ENCODE measurements at places on chromosomes 12 and 14.

DNA sequence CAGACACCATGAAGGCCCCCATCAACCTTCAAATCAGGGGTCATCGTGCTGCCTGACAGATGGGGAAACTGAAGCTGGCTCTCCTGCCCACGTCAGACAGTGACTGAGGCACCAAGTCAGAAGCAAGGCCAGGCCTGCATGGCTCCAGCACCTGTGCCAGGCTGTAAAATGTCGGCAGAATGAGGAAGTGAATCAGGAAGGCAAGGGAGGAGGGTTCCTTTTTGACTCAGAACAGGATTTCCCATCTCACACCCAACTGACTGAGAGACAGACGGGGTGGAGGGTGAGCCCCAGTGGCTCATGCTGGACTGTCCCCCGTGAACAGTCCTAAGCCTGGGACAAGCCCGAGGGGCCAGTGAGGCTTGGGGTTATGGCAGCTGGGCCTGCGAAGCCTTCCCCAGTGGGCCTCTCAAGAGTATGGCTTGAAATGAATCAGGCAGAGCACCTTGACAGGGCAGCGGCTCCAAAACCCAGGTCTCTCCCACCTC, 20.9 kb downstream of the SYNE3 start:
- DNase-seq, result no peak

DNA sequence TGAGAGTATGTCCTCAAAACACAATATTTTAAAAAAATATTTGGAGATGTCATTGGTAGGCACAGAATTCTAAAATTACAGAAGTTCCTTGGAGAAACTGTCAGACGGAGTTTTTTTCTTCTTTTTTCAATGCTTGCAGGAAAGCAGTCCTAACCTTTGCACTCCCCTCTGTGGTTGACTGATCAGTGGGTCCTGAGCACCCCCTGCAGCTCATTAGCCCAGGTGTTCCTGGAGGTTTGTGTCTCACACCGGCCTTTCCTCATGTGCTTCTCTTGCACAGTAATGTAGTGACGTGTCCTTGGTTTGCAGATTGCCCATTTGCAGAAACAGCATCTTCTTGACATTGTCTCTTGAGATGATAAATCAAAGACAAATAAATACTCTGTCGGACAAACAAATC, 513.0 kb downstream of the TMEM121 start:
- DNase-seq, result peak; percentile 27

DNA sequence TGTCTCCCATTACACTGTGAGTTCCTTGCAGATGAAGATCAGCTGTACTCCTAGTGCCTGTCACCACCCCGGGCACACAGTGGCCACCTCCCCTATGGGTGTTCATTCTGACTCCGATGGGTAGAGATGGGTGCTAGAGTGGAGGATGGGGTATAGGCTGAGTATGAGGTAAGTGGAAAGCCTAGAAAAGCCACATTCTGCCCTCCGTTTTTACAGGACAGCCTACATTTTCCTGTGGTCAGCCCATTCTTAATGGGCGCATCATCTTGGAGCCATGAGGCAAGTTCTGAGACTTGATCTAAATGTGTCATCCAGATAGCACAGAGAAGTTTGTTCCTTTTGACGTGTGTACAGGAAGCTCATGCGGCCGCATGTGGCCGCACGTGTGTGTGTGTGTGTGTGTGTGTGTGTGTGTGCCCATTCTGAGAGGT, 166.7 kb upstream of the HIF1A start:
- no peak for DNase-seq

DNA sequence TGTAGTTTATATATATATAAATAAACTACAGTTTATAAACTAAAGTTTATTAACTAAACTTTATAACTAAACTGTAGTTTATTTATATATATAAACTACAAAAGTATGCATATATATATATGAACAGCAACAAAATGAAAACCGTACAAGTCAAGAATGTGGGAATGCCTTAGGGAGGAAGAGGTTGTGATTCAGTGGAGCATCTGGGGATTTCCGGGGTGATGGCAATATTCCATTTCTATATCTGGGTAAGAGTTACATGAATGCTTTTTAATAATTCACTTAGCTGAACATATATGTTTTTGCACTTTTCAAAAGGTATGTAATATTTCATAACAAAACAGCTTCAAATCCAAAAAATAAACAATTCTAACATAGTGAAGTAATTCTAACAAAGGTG, 30.1 kb upstream of the CAND1 start:
- no peak for DNase-seq

- no peak for DNase-seq
Observed at GRCh38 chr12:130339951-130340350, 2.3 kb downstream of the PIWIL1 start.

DNA sequence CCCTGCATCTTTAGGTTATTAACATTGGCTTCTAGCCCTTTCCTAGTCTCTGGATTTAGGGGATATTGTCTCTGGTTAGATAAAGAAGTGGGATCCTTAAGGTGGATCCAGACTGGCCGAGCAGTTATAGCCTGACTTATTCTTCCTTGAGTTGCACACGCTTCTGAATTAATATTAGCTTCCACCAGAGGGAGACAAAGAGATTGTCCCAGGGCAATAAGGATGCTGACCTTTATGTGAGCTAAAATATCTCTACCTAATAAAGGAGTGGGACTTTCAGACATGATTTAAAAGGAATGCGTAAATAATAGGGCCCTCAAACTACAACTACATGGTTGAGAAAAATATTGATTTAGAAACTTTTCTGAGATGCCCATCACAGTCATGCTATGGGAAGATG, 139.7 kb downstream of the SLCO1B3 start:
- no peak for DNase-seq

- peak; percentile 30 for DNase-seq
Observed at GRCh38 chr14:34331728-34332623, 130.1 kb downstream of the SPTSSA start.

DNA sequence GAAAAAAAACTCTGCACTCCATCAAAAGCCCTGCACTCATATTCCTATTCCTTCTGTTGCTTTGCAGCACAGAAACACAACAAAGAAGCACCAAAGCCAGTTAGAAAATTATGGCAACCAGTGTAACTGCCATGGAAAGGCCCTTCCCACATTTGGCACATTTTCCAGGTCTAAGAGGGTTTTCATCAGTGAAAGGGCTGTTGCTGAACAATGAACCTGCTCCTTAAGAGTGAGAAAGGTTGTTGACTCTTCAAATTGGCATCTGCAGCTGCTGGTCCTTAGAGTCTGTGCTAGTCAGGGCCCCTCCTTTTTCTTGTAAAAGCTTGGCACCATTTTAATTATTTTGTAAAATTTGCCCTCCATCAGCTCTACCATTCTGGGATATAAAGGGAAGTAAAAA, 378.7 kb upstream of the KITLG start:
- DNase-seq, result no peak

All from stimulated activated CD8-positive, alpha-beta memory T cell treated with anti-CD3 and anti-CD28 coated beads, Interleukin-4, amount 100 ng/mL, for 4 hours (primary cell).